ENCODE measurements at places on chromosomes 1 and 21.

- DNase-seq, result peak; percentile 8
Measured at GRCh38 chr21:14453339-14454015, 70.5 kb upstream of the HSPA13 start.

- DNase-seq, result no peak
Measured at GRCh38 chr1:18943914-18944572, 12.4 kb downstream of the IFFO2 start.

- DNase-seq, result no peak
Measured at GRCh38 chr1:104092698-104093097, 343.0 kb downstream of the AMY1C start.

DNA sequence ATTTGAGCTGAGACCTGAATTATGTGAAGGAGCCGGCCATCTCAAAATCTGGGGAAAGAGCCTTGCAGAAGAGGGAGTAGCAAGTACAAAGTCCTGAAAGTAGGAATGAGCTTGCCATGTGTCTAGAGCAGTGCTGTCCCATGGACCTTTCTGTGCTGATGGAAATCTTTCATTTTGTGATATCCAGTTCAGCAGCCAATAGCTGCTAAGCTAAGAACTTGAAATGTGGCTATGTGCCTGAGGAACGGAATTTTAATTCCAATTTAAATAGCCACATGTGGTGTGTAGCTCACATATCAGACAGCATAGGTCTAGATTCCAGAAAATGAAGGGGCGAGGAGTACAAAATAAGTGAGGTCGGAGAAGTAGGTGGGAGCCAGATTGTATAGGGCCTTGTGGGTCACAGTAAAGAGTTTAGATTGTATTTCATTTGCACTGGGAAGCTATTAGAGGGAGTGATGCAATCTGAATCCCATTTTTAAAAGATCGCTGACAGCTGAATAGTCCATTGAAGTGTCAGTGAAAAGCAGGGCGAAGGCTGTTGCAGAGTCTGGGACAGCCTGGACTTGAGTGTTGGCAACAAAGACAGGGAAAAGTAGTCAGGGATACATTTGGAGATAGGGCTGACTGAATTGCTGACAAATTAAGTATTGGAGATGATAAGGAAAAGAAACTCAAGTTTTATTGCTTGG, 80.3 kb downstream of the TMEM200B start:
- no peak for DNase-seq

DNA sequence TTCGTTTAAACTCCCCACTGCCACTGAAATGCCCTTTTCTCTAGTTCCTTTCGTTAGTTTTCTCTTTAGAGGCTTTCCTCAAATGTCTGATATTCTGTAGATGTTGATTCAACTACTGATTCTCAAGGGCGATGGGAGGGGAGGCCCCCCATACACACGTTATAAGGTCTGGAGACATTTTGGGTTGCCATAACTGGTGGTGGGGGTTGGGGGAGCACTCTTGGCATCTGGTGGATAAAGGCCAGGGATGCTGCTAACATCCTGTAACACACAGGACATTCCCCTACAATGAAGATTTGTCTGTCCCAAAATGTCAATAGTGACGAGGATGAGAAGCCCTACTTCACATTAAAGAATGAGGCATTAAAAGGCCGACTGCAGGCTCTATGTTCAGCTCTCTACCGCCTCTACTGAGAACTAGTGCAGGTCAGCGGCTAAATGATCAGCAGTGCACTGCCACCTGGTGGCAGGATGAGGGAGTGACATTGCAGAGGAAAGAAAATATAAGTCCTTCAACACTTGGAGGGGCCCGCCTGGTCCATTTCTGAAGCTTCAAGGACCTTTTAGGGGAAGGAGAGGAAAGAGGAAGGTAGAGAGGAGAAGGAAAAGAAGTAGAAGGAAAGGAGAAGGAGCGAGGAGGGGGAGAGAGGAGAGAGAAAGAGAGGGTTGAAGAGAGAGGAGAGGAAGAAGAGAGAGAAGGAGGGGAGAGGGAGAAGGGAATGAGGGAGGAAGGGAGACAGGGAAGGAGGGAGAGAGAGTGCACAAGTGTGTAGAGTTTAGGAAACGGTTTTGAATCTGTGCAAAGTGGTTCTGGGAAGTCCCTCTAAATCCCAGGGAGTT, 29.4 kb downstream of the ALG14 start:
- DNase-seq, result peak; percentile 76

DNA sequence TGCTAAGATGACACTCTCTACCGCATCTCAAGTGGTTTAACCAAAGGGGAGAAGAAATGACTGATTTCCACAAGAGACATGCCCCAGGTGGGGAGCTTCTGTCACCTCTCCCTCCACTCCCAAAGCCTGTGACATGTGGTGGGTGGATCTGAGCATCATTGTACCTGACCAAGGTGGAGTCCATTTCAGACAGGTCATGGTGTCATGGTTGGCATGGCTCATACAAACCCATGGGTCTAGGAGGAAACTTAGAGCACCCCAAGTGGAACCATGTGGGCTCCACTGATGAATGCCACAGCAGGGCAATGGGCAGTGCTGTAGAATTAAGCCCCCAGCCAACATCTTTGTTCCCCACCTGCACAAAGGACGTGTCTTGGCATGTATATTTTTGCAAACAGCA, 131.5 kb upstream of the EDN2 start:
- no peak for DNase-seq

GRCh38 chr21:34199121-34199910, 125.9 kb downstream of the MRPS6 start:
- DNase-seq, result no peak

- DNase-seq, result no peak
Measured at GRCh38 chr1:231364192-231364591, 26.1 kb downstream of the SPRTN start.

- DNase-seq, result no peak
Measured at GRCh38 chr1:171460018-171460620, 25.2 kb upstream of the PRRC2C start.

- DNase-seq, result no peak
Measured at GRCh38 chr1:22914156-22914555, 58.5 kb downstream of the LACTBL1 start.

- DNase-seq, result no peak
Measured at GRCh38 chr1:20819818-20820217, 32.7 kb upstream of the HP1BP3 start.

GRCh38 chr1:198858033-198858432, 219.2 kb downstream of the PTPRC start:
- no peak for DNase-seq

- no peak for DNase-seq
Measured at GRCh38 chr1:150237746-150238145, 1.8 kb upstream of the ANP32E start.

GRCh38 chr1:3120140-3120539, 51.1 kb downstream of the PRDM16 start:
- DNase-seq, result no peak

- peak; percentile 79 for DNase-seq
Measured at GRCh38 chr1:27388337-27389005, 4.0 kb upstream of the GPR3 start.

GRCh38 chr1:241639623-241640148, 483 bp downstream of the CHML start:
- no peak for DNase-seq

GRCh38 chr1:209154912-209155311, 428.6 kb upstream of the CAMK1G start:
- DNase-seq, result no peak

- DNase-seq, result no peak
Measured at GRCh38 chr1:175840787-175841186, 97.4 kb upstream of the TNR start.

- DNase-seq, result no peak
Measured at GRCh38 chr1:231924180-231924579, 297.6 kb downstream of the DISC1 start.

- no peak for DNase-seq
Measured at GRCh38 chr1:86753700-86754099, 49.3 kb downstream of the SH3GLB1 start.

GRCh38 chr1:116667078-116667574, 407 bp downstream of the IGSF3 start:
- peak; percentile 3 for DNase-seq

DNA sequence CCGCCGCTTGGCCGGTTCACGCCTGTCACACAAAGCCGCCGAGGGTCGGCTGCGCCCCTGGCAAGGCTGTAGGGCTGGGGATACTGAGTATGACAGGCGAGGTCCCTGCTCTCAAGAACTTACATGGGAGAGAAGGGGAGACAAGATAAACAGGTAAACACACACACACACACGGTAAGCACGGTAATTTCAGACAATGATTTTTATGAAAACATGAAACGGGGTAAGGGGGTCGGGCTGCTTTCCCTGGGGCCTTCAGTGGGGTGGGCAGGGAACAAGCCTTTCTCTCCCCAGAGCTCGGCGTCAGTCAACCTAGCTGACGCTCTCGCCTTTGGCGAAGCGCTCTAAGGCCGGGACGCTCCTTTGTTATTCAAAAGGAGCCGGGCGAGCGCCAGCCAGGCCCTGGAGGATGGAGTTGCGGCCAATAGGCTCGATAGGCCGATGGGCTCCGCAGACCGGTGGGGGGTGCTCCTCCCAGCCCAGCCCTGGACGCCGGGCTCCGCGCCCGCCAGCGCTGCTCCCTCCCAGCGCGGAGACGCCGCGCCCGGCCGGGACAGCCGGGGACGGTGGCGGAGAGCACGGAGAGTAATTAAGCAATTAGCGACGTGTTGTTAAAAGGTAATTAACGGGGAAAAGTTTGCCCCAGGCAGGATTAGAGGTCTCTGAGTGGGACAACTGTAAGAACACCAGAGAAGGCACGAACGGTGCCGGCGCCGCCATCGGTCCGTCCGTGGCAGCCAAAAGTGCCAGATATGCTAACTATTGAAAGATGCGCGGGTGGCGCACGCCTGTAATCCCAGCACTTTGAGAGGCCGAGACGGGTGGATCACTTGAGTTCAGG, 950 bp upstream of the INKA2 start:
- peak; percentile 23 for DNase-seq

- no peak for DNase-seq
Measured at GRCh38 chr1:179950651-179951050, 4.0 kb upstream of the CEP350 start.

DNA sequence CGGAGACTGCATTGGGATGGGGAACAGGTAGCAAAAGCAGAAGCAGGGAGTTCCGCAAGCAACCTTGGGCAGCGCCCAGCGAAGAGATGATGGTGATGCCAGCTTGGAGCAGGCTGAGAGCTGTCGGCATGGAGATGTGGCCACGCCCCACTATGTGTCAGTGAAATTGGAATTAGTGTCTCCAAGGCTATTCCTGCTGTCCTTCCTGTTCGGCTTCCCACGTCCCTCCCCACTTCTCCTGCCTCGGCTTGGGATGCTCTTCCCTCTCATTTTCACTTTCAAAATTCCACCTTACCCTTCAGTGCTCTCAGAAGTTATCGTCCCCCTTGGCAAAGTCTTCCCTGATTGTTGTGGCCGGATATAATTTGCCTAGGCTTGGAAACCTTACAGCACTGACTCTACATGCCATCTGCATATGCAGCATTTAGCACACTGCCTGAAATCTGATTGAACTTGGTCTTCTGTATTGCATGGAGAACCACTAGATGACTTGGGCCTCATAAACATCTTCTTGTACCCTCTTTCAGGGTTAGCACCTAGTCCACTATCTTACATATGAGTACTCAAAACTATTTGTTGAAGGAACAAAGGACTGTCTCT, 270.7 kb upstream of the RUNX1 start:
- DNase-seq, result no peak

DNA sequence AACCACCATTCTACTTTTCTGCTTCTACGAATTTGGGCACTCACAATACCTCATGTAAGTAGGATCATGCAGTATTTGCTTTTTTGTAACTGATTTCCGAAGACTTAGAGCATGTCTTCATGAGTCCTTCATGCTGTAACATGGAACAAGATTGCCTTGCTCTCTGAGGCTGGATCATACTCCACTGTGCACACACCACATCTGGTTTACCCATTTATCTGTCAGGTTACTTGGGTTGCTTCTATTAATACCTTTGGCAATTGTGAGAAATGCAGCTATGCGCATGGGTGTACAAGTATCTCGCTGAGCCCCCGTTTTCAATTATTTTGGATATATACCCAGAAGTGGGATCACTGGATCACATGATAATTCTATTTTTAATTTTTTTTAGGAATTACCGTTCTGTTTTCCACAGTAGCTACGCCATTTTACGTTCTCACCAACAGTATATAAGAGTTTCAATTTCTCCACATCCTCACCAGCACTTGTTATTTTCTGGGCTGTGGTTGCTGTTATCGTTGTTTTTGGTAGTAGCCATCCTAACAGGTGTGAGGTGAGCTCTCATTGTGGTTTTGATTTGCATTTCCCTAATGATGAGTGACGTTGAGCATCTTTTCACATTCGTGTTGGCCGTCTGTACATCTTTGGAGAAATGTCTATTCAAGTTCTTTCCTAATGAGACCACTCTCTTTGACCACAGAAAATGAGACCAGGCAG, 10.7 kb upstream of the SLC2A5 start:
- no peak for DNase-seq

DNA sequence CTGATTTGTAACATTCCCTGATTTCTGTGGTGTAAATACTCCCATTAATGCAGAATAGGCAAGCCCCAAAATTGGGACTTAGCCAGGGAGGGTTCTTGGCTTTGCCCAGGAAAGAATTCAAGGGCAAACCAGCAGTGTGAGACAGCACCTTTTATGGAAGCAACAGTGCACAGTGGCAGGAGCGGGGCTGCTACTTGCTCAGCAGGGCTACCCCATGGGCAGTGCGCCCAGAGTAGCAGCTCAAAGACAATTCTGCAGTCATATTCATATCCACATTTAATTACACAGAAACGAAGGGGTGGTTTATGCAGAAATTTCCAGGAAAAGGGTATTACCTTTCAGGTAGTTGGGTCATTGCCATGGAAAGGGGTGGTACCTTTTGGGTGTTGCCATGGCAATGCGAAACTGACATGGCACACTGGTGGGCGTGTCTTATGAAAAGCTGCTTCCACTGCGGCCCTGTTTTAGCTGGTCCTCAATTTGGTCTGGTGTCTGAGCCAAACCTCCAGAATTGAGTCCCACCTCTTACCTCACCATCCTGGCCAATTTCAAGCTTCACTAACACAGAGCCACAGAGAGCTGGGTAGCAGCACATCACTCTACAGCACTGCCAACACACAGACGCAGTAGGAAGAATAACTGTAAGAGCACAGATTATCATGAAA, 35.9 kb downstream of the FHAD1 start:
- no peak for DNase-seq

DNA sequence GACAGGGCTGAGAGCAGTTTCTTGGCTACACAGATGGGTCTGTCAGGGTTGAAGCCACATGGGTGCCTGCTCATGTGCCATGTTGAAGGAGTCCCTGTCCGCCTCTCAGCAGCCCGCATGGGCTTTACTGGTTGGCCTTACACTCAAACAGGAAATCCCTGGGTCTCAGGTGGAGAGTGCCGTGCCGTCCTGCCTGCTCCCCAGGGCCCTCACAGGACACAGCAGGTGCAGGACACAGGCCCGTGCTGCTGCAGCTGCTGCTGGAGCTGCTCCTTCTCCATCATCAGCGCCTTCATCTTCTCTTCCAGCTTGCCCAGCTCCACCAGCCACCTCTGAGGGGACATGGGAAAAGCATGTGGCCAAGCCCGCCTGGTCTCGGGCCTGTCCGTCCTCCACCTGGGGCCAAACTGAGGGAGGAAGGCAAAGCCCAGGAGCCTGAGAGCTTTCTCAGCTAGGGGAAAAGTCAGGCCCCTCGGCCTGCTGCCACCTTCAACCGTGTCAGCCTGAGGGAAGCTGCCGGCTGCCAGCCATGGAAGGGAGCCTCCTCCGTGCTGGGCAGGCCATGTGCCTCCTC, 5.5 kb downstream of the SLFNL1 start:
- DNase-seq, result no peak

GRCh38 chr1:23923592-23924499, 10.7 kb upstream of the CNR2 start:
- DNase-seq, result no peak
